Activated CD4-positive, alpha-beta T cell treated with anti-CD3 and anti-CD28 coated beads, Interleukin-2, amount 10 ng/mL, durations not matched to agents 7 days and 5 days (primary cell): ENCODE measurements at places on chromosomes 11 and 22. TPM values are rescaled to one million over a fixed set of nuclear protein-coding genes. Genes with fewer than 3 reads are reported as not detected.

GRCh38 chr11:91178366-91178765, 955.5 kb upstream of the CHORDC1 start:
- DNase-seq, result no peak

DNA sequence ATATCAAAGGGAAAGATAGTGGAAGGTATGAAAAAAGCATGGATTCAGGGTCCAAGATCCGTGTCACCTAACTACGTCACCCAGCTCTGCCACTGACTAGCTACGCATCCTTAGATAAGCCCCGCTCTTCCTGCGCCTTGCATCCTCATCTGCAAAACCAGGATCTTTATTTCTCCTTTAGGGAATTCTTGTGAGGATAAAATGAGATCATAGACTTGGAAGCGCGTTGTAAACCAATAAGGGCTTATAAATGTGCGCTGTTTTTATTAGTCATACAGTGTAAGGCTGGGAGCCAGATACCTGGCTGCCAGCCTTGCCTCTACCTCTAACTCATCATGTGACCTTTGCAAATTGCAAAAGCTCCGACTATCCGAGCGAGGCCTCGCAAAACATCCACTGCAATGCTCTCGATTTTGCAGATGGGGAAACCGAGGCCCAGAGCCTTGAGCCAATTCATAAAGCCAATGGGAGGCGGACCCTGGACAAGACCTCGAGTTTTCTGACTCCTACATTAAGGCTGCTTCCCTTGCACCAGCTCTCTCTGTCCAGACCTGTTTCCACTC, 753 bp downstream of the PRPF19 start:
- DNase-seq, result no peak

The RIMBP3C gene
- 0.92 TPM for total RNA-seq

The BIRC3 gene
- 33.1 TPM for total RNA-seq

The LZTR1 gene
- total RNA-seq, result 62.0 TPM

GRCh38 chr22:45185718-45186514, 22.2 kb downstream of the NUP50 start:
- no peak for DNase-seq

The ZNF195 gene
- total RNA-seq, result 29.7 TPM
